ENCODE measurements at places on chromosomes 6 and 20.

DNA sequence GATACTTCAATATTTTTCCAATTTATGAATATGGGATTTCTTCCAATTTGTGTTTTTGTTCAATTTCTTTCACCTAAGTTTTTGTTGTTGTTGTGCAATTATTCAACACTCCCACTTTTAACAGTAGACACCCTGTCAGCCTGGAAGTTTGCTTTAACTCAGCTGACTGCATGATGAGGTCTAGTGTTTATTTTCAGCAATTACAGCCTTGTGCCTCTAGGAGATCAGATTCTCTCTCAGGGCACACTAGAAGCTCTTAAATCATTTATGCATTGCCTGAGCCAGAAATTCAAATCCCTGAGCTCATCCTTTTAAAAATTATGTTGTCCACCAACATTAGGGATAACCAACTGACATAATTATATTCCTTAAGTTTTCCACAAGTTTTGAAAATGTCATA lies 85.7 kb downstream of the MRAP2 start:
- DNase-seq: peak; percentile 8

GRCh38 chr6:169098116-169098515 lies 155.5 kb downstream of the THBS2 start:
- no peak for DNase-seq

GRCh38 chr6:17511580-17511979 lies 88.5 kb upstream of the FAM8A1 start:
- DNase-seq: no peak

DNA sequence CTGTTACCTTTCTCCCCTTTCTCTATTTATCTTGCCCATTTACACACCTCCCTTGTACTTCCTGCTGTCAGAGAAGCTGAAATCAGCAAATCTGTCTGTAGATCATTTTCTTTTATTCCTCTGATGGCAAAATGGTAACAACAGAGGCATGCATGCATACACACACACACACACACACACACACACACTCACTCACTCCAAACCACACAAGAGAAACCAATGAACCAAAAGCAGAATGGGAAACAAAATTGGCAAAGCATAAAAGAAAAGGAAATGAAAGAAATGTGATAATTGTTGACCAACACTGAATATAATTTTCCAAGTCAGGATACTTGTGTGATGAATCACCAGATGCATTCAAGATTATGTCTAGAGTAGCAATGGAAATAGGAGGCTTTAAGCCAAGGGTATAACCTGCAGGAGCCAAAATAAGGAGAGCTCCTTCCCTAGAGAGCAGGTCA lies 172.4 kb downstream of the PLCB4 start:
- DNase-seq: no peak

- DNase-seq: no peak
These were observed 102.9 kb upstream of the SIRPA start for GRCh38 chr20:1792274-1792673.

- DNase-seq: no peak
These were observed 727 bp downstream of the MRS2 start for GRCh38 chr6:24403501-24403824.

GRCh38 chr6:116392132-116393013 lies 21.6 kb downstream of the DSE start:
- DNase-seq: peak; percentile 29

- DNase-seq: no peak
These were observed 814.4 kb downstream of the TENT5A start for GRCh38 chr6:80938131-80938530.

GRCh38 chr6:35594503-35595186 lies 81.9 kb upstream of the TULP1 start:
- DNase-seq: no peak

DNA sequence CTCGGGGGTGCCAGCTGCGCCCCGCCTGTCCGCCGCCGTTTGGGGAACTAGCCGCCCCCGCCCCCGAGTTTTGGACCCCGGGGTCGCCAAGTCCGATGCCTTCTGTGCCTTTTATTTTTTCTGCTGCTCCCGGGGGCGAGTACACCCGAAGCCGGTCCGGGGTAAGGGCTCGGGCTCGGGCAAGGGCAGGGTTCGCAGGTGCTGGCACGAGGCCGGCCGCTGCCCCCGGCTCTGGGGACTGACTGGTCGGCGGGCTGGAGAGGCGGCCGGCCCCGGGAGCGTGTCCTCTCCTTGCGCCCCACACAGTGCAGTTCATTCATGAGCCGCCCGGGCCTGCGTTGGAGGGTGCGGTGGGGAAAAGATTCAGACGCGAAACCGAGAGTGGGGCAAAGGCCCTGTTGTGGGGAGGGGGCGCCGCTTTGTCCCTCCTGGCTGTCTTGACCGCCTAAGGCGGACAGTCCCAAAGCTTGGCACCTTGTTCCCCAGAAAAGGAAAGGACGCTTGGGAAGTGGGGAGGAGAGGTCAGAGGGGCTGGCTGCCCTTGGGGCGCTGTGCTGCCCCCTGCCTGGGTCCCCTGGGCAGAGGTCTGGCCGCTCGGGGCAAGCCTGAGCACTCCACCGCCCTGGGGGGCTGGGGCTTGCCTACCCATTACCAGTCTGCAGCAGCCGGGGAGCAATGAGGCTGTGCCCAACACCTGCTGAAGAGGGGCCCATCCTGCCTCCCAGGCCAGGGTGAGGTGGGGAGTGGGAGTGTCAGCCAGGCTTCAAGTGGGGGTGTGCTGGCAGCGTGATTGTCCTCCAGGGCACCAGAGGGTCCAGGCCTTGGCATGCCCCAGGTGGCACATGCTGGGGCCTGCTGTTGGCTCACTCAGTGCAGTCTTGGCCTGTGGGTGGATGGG lies 915 bp downstream of the TMEM63B start:
- DNase-seq: peak; percentile 51

- DNase-seq: no peak
These were observed 22.4 kb upstream of the SERINC3 start for GRCh38 chr20:44544263-44544662.
